A172 (cell line): ENCODE measurements at places on chromosomes 6 and 20. TPM values are rescaled to one million over a fixed set of nuclear protein-coding genes. Genes with fewer than 3 reads are reported as not detected.

DNA sequence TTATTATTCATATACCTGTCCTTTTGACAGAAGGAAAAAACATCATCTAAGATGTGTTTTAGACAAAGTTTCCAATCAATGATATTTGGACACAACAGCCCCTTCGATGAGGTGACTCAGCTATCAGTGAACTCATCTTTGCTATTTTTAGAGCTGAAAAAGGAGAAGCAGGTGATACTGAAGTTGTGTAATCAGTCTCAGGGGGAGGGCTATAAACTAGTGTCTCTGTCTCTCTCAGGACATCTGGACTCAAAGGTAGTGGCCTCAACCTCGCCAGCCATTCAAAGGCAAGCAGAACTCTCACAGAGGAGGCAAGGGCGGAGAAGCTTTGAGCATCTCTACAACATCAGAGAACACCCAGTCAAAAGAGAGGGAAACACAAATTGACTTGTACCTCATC is 135.4 kb downstream of the BFSP1 start:
- DNase-seq: no peak

DNA sequence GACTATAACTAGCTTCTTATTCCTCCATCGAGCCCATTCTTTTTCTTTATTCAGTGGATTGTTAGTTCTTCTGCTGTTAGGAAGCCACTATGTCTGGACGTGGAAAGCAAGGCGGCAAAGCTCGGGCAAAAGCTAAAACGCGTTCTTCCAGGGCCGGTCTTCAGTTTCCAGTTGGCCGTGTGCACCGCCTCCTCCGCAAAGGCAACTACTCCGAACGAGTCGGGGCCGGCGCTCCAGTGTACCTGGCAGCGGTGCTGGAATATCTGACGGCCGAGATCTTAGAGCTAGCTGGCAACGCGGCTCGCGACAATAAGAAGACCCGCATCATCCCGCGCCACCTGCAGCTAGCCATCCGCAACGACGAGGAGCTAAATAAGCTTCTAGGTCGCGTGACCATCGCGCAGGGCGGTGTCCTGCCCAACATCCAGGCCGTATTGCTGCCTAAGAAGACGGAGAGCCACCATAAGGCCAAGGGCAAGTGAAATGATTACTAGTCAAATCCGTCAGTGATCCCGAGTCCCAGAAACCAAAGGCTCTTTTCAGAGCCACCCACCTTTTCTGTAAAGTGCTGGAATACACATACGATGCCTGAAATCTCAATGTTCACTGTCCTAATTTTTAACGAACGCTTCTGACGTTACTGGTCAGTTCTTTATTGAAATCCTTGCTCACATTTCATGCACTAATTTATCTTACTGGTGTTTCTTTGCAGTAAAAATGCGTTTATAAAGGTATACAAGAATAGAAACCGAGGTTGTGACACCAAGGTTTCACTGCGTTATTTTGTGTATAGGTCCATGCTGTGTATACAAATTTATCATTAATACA is 129.9 kb downstream of the HFE start:
- DNase-seq: peak; percentile 87

The BEND6 gene
- 11.7 and 14.1 TPM in 2 replicates for total RNA-seq

DNA sequence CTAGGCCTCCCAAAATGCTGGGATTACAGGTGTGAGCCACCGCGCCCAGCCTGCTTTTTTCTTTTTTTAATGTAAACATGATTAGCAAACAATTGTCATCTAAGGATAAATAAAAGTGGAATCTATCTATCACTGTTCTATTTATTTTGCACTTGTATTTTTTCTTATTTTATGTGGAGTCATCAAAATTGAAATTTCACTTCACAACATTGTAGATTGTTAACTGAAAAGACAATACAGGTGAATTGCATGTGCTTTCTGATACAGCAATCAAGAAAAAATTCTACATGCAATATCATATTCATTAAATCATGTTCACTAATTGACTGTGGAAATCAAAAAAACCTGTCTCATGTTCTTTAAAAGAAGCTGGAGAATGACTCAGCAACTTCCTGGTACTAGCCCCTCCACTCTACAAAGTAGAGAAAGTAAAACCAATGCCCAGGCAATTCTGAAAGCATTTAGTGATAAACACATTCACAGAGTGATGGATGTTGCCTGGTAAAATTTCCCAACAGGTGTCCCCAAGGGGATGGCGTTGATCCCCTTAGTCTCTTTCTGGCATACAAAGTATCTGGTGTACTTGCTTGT is 10.7 kb upstream of the RFX6 start:
- DNase-seq: peak; percentile 25

The ADGB gene
- total RNA-seq: not detected in 2 replicates

DNA sequence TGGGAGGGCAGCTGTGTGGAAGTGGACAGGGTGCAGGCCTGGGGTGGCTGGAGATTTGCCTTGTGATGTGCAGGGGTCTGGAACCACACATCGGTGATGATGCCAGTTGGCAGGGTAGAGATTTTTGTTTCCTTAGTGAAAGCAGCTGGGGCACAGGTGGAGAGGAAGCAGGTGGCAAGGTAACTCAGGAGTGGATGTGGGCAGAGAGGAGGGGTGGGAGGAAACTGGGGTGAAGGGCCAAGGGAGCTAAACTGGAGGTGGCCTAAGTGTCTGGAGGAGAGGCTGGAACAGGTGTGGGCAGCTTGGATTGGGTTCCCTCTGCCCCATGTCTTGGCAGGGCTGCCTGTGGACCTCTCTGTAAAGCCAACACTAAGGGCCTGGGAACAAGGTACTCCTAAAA is 4.7 kb upstream of the SCUBE3 start:
- no peak for DNase-seq

- no peak for DNase-seq
Measured at GRCh38 chr20:46353500-46354206, 45.4 kb upstream of the CDH22 start.

DNA sequence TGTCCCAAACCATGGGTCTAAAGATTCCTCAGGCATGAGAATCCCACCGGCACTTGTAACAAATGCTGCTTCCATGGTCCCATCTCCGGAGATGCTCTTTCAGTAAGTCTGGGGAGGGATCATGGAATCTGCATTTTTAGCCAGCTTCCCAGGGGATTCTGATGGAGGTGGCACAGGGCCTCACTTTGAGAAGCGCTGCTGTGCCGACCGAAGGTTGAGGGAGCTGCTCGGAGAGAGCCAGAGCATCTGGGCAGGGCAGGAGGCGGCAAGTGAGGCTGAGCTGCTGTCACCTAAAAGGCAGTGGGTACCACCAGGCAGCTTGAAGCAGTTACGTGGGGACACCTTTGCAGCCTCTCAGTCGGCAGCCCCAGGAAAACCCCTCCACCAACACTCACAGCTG is 100.2 kb upstream of the CDYL start:
- no peak for DNase-seq

- no peak for DNase-seq
Measured at GRCh38 chr6:96302991-96303390, 218.6 kb upstream of the UFL1 start.

- DNase-seq: peak; percentile 84
Measured at GRCh38 chr20:50186151-50186885, 4.3 kb upstream of the CEBPB start.

GRCh38 chr20:17490501-17490900 is 40.7 kb downstream of the BFSP1 start:
- DNase-seq: no peak

- DNase-seq: peak; percentile 18
Measured at GRCh38 chr6:45595010-45595851, 217.5 kb upstream of the SUPT3H start.

DNA sequence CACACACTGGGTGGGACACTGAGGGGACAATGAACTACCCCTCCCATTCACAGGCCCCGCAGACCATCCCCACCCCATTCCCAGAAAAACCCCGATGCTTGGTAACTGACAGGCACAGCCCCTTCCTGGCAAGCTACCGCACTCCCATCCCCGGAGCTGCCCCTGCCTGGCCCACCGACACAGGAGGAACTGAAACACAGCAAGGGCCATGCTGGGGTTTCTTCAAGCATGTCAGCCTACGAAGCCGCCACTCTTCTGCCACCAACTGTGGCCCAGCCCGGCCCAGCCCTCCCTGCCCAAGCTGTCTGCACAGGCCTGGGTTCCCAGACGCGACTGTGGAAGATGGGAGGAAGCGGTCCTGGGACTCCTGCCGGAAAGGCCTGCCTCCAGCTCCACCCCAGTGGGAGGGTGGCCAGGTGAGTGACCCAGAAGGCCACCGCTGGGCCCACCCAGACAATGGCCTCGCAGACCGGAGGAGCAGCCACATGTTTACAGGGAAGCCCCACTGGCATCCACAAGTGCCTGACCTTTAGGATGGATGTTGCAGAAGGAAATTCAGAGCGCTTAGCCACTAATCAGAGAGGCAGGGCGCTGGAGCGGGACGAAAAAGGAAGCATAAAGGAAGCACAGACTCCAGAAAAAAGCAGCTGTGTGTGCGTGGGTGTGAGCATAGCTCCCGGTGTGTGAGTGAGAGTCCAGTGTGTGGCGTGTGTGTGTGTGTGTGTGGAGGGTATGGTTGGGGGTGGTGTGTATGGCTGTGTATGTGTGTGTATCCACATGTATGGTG is 91.6 kb downstream of the PRND start:
- no peak for DNase-seq

DNA sequence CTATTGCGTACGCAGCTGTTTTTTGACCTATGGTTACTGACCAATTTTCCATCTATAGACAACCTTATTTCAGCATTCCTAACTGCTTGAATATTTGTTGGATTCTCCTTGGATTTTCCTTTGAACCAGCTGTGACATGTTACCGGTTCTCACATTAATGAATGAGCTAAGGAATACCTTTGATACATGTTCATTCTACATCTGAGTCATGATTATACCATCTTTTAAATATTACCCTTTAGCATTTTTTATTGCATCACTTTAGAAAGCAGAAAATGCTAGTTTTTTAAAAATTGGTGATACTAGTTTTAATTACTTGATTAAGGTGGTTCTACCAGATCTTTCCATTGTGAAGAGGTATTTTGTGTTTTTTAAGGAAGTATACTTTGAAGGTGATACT is 1.9 kb upstream of the IGF2R start:
- no peak for DNase-seq

The COQ3 gene
- total RNA-seq: 16.7 and 21.4 TPM in 2 replicates

- no peak for DNase-seq
Measured at GRCh38 chr6:124373386-124373785, 569.7 kb downstream of the NKAIN2 start.

DNA sequence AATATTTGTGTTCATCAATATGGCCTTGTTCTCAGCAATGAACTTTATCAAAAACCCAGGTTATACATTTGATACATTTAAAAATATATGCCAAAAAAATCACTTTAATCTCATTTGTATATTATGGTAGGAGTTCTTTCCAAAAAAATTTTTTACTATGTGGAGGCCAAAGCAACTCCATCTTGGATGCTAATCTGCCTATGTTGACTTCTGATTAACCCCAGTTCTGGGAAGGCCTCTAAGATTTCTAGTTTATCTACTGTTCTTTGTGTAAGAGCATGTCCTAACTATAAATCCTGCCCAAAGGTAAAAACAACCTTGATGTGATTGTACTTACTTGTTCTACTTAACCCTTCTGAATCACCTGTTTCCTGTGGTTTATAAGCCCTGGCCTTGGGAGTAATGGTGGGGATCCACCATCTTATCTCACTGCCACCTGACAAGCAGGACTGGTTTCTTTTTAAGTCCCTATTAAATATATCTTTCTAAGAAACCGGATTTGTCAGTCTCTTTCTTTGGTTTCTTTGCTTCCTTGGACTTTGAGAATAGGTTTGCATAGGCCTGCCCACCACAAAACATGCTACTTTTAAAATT is 46.7 kb downstream of the RNGTT start:
- DNase-seq: no peak

The VNN1 gene
- 0.31 and 0.71 TPM in 2 replicates for total RNA-seq

DNA sequence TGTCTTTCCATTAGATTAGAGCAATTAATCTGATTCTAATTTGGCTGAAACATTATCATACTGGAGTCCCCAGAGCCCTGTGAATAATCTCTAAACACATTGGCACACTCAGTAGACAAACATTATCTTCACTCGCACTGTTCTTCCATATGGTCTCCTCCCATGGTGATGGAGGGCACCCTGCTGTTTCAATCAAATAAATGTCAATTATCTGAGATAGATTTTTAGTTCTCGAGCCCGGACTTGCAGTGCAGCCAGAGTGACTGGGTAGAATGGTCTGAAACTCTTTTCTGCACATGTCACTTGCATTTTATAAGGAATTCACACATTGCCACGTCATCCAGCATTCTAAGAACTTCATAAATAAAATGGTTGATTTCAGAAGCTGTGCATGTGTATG is 90.6 kb upstream of the MAP3K7 start:
- no peak for DNase-seq

DNA sequence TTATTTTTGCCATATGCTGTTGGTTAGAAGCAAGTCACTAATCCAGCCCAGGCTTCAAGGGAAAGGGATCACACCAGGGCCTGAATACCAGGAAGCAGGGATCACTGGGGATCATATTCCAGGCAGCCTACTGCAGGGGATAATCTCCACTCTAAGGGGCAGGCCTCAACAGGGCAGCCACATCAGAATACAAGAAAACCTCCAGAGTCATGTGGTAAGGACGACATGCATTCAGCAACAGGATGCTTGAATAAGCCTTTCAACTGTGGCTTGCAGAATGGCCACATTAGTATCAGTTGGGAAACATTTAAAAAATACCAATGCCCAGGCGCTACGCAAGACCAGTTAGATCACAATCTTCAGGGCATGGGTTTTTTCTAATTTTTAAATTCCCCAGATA is 109.1 kb downstream of the LY86 start:
- DNase-seq: no peak

DNA sequence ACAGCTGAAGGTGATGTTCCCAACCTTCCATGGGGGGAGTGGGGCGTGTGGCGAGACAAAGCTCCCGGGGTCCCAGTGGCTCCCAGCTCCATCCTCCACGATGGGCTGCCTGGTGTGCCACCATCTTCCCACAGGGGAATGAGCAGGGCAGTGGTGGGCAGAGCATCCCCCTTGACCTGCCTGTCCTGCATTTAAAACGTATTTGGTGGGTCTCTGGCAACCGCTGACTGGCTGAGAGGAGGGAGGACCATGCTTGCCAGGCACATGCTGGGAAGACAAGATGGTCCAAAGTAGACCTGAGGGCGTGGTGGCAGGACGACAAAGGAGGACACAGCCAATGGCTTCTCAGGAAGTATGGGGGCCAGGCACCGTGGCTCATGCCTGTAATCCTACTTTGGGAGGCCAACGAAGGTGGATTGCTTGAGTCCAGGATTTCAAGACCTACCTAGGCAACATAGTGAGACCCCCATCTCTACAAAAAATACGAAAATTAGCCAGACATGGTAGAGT is 4.9 kb downstream of the TLDC2 start:
- no peak for DNase-seq
